ENCODE measurements at places on chromosomes 7 and 10.

DNA sequence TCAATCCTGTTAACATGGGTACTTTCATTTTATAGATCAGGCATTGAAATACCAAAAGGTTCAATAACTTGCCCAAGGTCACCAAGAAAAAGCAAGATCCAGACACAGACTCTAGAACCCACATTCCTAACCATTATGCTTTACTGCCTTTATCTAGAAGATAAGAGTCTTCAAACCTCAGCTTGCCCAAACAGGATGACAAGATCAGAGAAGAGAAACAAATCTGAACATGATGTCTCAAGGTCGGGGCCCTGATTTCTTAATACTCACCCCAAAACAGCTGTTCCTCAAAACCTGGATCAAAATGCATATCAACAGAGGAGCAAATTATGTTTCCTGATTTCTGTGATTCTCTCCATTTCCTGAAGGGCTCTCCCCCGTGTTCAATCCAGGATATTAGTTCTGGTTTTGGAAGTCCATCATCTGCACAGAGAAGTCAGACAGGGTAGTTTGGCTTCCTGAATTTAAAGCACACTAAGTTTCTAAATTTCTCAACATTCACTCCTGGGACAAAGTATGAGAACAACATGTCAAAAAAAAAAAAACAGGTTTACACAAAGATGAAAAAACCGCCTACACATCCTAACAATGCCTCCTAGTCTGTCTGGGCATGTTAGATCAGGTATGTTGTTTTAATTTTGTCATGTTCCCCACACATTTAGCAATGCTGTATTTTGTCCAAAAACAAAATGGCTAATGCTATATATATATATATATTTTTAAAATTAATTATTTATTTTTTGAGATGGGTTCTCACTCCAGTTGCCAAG is 16.2 kb downstream of the ZNF786 start:
- no peak for DNase-seq

GRCh38 chr7:107173691-107174406 is 5.0 kb downstream of the HBP1 start:
- DNase-seq = no peak

DNA sequence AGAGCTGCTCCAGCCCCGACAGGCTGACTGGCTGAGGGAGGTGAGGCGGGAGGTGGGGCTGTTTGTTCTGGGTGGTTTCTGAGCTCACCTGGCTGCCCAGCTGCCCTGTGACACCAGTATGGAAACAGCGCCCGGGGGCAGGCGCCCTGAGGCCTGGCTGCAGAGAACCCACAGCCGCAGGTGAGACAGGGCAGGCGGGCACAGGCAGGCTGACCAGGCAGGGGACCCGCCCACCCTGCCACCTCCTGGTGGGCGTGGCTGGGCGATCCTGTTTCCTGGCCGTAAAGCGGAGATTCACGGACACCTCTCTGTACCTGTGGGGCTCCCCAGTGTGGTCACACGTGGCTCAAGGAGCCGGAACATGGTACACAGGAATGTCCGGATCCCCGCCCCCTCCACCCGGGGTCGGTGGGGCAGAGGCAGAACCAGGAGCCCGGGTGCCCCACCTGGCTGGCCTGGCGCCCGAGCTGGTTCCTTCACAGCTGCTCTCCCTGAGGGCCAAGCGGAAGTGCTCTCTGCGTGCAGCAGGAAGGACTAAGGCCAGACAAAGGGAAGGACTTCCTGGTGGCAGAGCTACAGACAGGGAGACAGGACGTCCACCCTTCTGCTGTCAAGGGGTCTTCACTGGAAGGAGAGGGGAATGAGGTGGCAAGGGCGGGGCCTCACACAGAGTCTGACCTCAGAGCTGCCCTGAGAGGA is 3.9 kb downstream of the MICALL2 start:
- no peak for DNase-seq

DNA sequence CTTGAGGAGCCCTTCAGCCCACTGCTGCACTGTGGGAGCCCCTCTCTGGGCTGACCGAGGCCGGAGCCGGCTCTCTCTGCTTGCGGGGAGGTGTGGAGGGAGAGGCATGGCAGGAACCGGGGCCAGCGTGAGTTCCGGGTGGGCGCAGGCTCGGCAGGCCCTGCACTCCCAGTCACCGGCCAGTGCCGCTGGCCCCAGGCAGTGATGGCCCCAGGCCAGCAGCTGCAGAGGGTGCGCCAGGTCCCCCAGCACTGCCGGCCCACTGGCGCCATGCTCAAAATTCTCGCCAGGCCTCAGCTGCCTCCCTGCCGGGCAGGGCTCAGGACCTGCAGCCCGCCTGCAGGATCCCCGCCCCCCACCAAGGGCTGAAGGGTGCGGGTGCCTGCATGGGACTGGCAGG is 128.4 kb upstream of the STARD3NL start:
- DNase-seq = no peak

DNA sequence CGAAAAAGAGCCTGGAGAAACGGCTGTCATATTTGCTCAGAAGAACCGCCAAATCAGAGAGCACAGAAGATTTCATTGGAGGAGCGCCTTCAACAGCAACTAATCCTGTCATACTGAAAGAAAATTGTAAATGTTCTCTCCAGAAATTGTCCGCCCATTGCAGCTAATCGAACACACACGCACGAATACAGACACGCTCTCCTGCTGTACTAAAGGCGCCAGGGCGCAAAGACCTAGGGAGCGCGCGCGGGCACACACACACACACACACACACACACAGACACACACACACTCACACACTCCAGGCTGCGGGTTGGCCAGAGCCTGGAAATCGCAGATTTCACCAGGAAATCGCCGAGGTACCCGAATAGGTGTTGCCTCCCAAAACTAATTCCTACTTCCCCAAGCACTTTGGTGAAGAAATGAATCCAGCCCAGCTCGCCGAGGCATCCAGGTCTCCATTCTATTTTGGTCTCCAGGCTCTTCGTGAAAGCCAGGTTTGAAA is at the start of gene CHRM2:
Gene CHRM2 (plus strand): TSS at position 157 of the 505 bp plus-strand sequence. CDS start 146,214 bp downstream, outside the sequence.
- no peak for DNase-seq
